Breast epithelium (tissue), 4 donors: ENCODE measurements at places on chromosomes 3 and 15. TPM values are rescaled to one million over a fixed set of nuclear protein-coding genes. Genes with fewer than 3 reads are reported as not detected.
A peak's percentile ranks its signal among the peaks of the same experiment; 100 is the strongest.

GRCh38 chr3:157160658-157161424, 894 bp upstream of the CCNL1 start:
- DNase-seq, result peak; percentile 81

- no peak for DNase-seq
These were observed 109.2 kb downstream of the CD47 start for GRCh38 chr3:107981471-107982111.

DNA sequence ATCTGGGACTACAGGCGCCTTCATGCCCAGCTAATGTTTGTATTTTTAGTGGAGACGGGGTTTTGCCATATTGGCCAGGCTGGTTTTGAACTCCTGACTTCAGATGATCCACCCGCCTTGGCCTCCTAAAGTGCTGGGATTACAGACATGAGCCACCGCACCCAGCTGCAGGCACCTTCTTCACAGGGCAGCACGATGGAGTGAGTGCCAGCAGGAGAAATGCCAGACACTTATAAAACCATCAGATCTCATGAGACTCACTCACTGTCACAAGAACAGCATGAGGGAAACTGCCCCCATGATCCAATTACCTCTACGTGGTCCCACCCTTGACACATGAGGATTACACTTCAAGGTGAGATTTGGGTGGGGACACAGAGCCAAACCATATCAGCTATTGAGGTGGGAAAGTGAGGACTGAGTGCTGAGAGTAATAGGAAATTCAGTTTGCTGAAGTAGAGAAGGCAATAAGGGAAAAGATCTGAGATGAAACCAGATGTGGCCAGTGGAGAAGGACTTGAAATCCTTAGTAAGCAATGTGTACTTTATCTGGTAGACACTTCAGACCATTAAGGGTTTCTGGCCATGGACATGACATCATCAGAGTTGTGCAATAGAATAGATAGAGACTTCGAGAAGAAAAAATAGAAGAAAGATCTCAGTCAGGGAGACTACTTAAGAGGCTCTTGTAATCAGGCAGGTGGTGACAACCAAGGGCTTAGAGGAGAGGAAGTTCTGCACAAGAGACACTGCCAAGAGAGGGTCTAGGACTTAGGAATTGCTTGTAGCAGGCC, 18.1 kb upstream of the ATP13A5 start:
- no peak for DNase-seq

- DNase-seq, result no peak
These were observed 25.9 kb downstream of the AGTR1 start for GRCh38 chr3:148723631-148724030.

GRCh38 chr3:82078246-82078645, 316.8 kb upstream of the GBE1 start:
- DNase-seq, result no peak

Gene IGSF11
- total RNA-seq, result 1.3 TPM

Gene SEMA6D
- 10.5 TPM for total RNA-seq
